Memory B cell (primary cell): ENCODE measurements at places on chromosomes 4 and X.
A peak's percentile ranks its signal among the peaks of the same experiment; 100 is the strongest.

DNA sequence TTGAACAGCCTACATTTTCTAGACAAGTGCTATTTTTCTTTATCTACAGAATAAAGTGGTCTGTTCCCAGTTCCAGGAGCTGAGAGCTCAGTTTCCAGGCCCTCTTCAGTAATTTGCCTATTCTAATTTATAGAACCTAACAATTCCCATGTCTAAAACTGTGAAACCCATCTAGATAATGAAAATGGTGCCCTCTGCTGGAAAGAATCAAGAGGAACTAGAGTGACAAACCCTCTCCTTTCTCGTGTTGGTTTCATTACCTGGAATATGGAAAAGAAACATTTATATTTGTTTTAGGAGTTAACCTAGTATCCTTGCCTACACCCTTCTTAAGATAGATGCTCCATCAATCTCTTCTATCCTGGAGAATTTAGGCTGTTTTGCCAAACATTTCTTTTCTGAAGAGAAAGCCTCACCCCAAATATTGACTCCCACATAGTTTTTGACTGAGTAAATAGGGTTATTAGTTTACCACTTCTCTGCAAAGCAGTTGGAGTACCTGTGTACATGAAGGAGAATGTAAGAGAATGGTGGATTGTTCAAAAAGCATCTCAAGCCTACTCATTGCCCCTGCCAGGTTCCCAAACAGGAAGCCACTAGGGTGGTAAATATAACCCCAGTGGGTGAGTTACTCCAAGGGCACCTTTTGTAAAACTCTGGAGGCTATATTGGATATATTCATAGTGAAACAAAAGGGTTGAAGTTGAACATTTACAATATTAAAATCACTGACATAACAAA, 121.6 kb downstream of the RASL11B start:
- DNase-seq, result no peak

- DNase-seq, result no peak
Observed at GRCh38 chrX:24204331-24204730, 54.8 kb downstream of the ZFX start.

DNA sequence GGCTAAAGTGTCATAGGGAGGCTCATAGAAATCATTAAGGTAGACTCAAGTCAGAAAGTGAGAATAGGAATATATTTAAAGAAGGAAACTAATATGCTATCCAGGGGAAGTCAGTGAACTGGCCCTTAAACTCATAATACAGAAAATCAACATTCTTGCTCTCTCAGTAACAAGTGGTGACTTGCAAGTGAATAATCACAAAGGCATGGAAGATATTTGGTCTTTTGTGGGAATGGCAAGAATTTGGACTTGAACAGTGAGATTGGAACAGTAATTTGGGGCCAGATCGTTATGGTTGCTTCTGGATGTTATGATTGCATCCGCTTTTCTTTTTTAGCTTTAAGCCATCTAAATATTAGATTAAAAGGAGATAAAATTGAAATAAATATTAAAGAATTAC, 103.8 kb downstream of the TBC1D19 start:
- DNase-seq, result no peak

- no peak for DNase-seq
Observed at GRCh38 chr4:154364066-154364845, 127.3 kb downstream of the DCHS2 start.

DNA sequence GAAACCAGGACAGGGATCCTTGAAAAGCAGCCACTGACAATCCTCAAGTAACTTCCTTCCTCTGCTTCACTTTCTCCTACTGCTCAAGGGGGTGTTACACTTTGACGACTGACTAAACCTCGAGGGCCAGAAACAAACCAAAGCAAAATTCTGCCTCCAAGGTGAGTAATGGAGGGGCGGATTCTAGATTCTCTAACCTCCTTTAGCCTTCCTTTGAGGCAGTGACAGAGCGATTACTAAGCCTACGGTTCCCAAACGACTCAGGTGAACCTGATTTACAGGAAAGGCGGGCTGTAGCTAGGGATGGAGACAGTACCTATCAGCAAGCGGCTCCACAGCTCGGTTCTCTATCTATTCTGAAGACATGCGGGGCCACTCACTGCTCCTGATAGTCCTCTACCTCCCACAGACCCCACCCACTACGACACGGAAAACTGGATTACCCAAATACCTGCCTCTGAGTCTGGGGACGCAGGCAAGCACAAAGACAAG, 487 bp downstream of the TBCK start:
- DNase-seq, result no peak

- no peak for DNase-seq
Observed at GRCh38 chrX:42496239-42496638, 281.7 kb downstream of the PPP1R2C start.

- peak; percentile 59 for DNase-seq
Observed at GRCh38 chr4:1871471-1872021, 353 bp downstream of the NSD2 start.

GRCh38 chr4:143359644-143360193, 23.0 kb downstream of the GAB1 start:
- no peak for DNase-seq

- no peak for DNase-seq
Observed at GRCh38 chr4:52196606-52197130, 145.6 kb downstream of the SPATA18 start.

DNA sequence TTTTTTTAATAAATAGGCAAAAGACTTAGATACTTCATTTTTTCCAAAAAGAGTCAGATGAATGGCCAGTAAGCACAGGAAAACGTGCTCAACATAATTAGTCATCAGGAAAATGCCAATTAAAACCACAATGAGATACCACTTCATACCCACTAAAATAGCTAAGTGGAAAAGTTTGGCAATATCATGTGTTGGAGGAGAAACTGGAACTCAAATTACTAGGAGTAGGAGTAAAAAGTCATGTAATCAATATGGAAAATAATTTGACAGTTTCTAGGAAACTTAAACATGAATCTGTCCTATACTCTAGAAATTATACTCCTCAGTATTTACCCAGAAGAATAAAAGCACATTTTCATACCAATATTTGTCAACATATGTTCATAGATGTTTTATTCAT, 449.8 kb downstream of the INPP4B start:
- DNase-seq, result no peak

DNA sequence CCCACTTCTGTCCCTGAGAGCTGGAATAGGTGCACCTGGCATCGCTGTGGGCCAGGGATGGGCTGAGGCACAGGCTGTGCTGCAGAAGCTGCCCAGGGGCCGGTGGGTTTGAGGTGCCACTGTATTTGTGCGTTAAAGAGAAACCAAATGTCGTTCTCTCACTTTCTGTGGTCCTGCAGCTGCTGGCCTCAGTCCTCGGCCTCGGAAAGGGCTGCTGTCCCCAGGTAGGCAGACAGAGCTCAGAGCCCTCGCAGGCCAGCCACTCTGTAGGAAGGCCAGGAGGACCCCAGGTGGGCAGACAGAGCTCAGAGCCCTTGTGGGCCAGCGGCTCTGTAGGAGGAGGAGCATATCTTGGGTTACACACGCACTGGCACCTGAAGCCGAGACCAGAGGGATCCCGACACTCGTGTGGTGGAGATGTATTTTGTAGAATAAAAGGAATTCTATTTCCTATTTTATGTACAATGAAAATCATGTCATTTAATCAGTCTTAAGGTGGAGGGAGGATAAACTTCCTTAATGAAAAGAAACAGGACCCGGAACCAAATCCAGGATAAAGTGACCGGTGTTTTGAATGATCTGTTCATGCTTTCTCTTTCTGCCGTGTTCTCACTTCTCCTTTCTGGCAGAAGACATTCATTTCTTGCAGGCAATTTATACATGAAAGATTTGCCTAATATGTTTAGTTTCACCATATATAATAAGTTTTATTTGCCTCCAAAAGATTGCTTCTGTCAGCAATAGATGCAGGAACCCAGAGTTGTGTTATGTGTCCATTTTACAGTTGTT, 54.4 kb upstream of the HGFAC start:
- DNase-seq, result peak; percentile 26

GRCh38 chr4:7256984-7257810, 64.9 kb downstream of the SORCS2 start:
- DNase-seq, result no peak

DNA sequence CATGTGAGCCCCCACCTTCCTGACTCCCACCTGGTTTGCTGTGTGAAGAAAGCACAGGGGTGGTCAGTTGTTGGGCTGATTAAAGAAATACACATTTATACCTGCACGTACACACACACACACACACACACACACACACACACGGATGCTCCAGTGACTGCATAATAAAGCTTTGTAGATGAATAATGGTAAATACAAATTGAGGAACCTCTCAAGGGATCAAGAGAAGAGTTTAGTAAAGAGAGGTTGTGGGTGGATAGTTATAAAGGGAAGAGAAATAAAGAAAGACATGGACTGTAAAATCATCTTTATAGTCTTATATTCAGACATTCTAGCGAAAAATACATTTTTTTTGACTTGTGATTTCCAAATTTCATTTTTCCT, 144.1 kb downstream of the MGST2 start:
- no peak for DNase-seq

DNA sequence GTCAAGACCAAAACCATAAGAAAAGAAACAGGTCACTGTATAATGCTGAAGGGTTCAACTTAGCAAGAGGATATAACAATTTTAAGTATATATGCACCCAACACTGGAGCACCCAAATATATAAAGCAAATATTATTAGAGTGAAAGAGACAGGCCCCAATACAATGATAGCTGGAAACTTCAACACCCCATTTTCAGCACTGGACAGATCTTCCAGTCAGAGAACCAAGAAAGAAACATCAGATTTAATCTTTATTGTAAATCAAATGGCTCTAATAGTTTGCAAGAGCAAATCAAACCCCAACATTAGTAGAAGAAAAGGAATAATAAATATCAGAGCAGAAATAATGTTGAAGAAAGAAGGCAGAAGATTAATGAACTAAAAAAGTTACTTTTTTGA, 36.2 kb downstream of the MAGED4 start:
- no peak for DNase-seq

- DNase-seq, result no peak
Observed at GRCh38 chrX:107834275-107835201, 8.9 kb downstream of the MID2 start.

- DNase-seq, result no peak
Observed at GRCh38 chr4:82215800-82216199, 158.0 kb downstream of the HNRNPD start.

- DNase-seq, result no peak
Observed at GRCh38 chr4:130808492-130808891, 1712.5 kb downstream of the C4orf33 start.

- DNase-seq, result no peak
Observed at GRCh38 chrX:65635822-65636221, 31.6 kb upstream of the MSN start.

DNA sequence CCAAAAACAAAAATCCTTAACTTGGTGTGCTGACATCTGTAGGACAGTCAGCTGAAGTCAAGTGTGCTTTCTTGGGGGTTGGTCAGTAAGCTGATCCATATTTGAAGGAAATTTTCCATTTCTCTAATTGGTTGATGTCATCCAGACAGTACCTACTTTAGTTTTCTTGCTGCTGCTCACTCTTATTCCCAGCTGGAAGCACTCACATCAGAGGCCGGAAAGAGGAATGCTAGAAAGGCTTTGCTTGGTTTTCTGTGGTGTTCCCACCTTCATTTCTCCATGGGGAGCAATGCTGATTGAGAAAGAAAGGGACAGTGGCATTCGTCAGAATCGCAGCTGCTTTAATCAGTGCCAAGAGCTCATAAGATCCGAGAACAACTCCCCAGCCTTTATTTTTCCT, 227.0 kb downstream of the C4orf33 start:
- DNase-seq, result no peak

DNA sequence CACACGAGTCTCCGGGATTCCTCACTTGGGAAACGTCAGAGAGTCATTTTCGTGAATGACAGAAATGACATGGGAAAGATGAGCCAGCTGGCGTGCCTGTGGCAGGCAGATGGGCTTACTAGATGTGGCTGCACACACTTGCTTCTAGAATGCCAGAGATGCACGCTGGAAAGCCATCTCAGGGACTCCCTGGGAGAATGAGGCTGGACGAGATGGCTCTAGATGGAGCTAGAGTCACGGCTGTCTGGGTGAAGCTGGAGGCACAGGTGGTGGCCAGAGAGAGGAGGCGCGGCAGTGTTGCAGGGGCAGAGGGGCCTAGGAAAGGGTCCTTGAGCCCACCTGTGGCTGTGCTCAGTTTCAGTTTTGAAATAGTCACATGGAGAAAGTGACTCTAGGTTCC, 26.0 kb downstream of the TKTL1 start:
- no peak for DNase-seq

DNA sequence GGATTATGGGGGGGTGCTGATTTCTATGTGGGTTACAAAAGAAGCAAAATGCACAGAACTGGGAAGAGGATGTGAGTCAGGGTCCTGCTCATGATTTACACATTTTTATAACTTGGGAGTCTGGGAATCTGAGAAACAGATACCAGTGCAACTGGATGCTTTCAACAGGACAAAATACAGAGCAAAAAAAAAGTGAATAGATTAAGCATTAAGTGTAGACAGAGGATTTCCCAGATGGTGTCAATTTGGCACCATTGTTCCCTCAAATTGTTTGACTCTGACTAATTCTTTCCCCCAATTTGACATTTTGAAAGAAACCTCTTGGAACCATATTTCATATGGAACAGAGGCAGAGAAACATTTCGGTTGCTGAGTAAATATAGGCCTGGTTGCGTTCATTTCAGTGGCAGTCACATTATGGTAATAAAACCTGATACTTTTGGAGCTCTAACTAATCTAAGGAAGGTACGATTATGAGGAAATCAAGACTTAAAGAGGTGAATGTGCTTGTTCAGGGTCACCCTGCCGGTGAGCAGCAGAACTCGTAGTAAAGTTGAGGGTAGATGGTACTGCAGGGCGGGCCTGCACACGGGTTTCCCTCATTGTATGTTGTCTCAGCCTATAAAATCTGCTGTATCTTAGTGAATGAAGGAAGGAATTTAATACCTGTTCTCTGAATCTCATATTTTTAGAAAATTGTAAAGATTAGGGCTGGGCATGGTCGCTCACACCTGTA, 18.7 kb upstream of the CDKL5 start:
- no peak for DNase-seq
